RWPE2 (cell line): ENCODE measurements at places on chromosomes 6 and 20.

DNA sequence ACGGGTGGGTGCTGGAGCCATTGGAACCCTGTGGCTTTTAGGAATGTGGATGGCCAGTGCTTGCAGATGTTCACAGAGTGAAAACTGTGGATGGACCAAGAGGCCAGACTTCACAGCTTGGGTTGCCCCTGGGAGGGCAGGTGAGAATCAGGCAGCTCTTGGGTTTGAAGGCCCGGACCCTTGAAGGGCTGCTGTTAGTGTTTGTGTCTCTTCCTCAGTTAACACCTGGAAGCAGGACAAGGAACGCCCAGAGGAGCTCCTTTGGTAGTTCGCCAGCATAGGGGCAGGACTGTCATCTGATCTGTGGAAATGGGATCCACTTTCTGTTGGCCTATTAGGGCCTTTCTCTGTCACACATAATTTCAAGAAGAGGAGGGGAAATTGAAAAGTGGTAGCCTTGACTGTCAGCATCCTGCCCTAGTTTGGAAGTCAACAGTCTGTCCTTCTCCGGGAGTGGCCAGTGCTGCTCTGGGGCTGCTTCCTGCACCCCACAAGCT lies 43.6 kb downstream of the RIOK1 start:
- DNase-seq, result no peak

DNA sequence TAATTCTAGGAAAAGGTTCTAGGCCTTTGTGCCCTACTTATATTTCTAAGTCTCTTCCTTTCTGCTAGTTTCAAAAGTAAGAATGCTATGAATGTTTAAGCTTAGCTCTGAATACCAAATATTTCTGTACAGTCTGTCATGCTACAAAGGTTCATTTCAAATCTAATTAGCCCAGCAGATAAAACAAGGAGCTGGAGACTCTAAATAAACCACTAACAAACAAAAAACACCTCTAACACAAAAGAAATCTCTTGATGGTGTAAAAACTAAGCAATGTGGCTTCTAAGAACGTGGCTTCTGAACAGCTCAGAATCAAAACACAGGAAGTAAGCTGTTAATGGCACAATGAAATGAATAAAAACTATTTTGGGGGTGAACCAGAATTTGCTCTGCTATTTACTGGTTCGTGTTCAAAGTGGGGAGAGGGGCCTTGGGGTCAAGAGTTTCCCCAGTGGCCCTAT lies 198.3 kb downstream of the BCAS1 start:
- no peak for DNase-seq

DNA sequence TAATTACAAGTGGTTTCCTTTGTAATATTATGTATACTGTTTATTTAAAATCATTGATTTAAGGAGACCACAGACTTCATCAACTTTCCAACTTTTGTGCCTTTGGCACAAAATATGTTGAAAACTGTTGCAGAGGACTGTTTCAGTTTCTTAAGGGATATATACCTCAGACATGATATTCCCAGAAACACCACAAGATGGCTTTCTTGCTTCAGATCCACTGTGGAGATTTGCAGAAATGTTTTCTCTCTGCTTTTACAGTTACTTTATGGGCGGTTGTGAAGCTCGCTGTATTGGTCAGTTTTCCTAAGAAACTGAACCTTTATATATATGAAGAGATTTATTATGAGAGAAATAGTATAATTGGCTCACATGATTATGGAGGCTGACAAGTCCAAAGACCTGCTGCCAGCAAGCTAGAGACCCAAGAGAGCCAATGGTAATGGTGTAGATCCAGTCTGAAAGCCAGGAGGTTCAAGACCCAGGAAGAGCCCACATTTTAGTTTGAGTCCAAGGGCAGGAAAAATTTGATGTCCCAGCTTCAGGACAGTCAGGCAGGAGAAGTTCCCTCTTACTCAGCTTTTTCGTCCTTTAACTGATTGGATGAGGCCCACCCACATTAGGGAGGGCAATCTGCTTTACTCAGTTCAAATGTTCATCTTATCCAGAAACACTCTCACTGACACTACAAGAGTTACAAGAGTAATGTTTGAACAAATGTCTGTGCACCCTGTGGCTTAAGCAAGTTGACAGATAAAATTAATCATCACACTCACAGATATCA lies 12.8 kb downstream of the ME1 start:
- no peak for DNase-seq

DNA sequence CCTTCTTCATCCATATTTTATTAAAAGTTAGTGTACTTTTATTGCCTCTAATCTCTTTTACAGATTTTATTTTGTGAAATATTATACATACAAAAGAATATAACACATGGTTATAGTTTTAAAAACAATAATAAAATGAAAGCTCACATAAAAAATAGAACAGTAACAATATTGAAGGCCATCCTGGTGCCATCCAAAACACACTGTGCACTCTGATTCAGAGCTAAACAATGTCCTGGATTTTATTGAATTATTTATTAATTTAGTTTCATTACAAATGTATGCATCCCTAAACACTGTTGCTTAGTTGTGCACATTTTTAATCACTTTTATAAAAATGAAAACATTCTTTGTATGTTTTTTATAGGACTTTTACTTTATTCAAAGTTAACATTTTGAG lies 32.9 kb downstream of the RNF217 start:
- no peak for DNase-seq

DNA sequence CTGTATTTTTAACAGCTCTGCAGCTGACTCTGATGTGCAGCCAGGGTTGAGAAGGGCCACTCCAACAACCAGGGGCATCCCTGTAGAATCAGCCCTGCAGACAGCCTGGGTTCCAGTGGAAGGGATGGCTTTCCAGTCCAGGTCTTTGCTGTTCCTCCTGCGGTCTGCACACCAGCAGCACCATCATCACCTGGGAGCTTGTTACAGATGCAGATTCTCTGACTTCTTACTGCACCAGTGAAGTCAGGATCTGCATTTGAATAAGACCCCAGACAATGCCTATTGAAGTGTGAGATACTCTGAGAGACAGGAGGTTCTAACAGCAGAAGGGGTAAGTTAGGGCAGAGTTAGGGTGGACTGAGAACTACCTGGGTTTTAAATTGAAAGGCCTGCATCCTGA lies 151.3 kb downstream of the F13A1 start:
- no peak for DNase-seq

- DNase-seq, result no peak
Measured at GRCh38 chr6:92756912-92757311, 662.4 kb downstream of the EPHA7 start.

GRCh38 chr20:33024609-33025317 lies 6.7 kb upstream of the BPIFB6 start:
- no peak for DNase-seq

- no peak for DNase-seq
Measured at GRCh38 chr6:159085396-159085895, 40.7 kb upstream of the TAGAP start.

- no peak for DNase-seq
Measured at GRCh38 chr20:16806886-16807285, 58.7 kb downstream of the OTOR start.

DNA sequence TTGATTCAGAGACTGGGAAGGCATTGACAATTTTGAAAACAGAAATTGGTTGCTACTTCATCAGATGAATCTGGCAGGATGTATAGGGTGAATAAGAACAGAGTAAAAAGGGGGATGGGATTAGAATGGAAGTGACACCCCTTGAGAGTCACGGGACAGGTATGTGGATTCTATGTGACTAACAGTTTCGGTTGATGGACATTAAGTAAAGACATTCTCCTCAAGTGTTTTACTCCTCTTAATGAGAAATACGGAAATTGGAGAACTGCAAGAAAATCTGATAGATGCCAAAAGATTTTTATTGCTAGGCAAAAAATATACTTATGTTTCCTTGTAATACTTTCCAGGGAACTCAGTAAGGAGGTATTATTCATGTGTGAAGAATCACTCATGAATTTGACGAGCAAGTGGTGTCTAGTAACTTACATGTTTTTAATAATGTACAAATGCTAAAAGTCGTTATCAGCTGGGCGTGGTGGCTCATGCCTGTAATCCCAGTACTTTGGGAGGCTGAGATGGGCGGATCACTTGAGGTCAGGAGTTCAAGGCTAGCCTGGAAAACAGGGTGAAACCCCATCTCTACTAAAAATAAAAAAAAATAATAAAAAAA lies 135.8 kb downstream of the KIF16B start:
- DNase-seq, result no peak

- DNase-seq, result no peak
Measured at GRCh38 chr20:5908981-5909380, 41.4 kb downstream of the TRMT6 start.

GRCh38 chr20:59385480-59385879 lies 85.1 kb downstream of the EDN3 start:
- no peak for DNase-seq

DNA sequence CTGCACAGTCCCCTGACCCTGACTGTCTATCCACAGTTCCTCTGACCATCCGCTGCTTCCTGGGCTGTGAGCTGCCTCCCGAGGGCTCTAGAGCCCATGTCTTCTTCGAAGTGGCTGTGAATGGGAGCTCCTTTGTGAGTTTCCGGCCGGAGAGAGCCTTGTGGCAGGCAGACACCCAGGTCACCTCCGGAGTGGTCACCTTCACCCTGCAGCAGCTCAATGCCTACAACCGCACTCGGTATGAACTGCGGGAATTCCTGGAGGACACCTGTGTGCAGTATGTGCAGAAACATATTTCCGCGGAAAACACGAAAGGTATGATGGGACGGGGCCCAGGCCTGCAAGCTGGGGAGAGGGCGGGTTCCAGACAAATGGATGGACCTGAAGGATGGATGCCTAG lies 4.3 kb downstream of the PROCR start:
- DNase-seq, result peak; percentile 76

GRCh38 chr20:17594443-17594842 lies 24.6 kb downstream of the DSTN start:
- DNase-seq, result no peak

GRCh38 chr20:60591172-60591799 lies 633.1 kb downstream of the CDH26 start:
- DNase-seq, result no peak

- DNase-seq, result no peak
Measured at GRCh38 chr6:195861-196360, 96.4 kb upstream of the DUSP22 start.

DNA sequence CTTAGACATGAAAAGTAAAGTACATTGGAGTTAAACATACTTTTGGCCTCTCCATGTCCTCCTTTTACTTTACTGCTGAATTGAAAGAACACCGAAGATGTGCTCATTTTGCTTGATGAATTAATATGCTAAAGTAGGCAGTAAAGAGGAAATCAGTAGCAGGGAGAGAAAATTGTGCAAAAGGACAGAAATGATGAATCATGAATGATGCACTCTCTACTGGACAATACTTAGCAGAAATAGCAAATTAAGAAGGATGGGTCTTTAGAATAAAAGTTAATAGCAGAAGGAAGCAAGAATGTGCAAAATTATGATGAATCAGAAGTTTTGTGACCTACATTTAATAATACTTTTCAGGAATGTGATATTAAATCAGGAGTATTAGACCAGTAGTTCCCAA lies 8.4 kb upstream of the SPINT3 start:
- no peak for DNase-seq

GRCh38 chr6:149273318-149273717 lies 44.2 kb upstream of the TAB2 start:
- DNase-seq, result no peak

DNA sequence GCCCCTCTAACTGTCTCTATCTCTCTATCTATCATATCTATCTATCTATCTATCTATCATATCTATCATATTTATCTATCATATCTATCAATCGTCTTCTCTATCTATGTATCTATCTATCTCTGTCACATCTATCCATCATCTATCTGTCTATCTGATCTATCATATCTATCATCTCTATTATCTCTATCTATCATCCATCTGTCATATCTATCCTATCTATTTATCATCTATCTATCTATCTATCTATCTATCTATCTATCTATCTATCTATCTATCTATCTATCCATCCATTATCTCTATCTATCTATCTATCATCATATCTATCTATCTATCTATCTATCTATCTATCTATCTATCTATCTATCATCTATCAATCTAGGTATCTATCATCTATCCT lies 638.0 kb downstream of the DHX35 start:
- no peak for DNase-seq

DNA sequence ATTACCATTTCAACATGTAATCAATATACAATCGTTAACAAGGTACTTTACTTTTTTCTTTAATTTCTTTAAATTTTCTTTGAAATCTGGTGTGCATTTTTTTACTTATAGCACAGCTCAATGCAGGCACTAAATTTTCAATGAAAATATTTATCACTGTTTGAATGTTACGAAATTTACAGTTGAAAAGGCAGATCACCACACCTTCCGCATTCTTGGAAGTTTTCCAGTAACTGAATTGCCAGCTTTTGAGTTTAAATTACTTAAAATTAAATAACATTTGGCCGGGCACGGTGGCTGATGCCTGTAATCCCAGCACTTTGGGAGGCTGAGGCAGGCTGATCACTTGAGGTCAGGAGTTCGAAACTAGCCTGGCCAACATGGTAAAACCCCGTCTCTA lies 309.9 kb downstream of the BMP7 start:
- no peak for DNase-seq

- DNase-seq, result no peak
Measured at GRCh38 chr6:79796197-79796596, 151.2 kb downstream of the ELOVL4 start.

- DNase-seq, result peak; percentile 45
Measured at GRCh38 chr20:56353356-56353755, 5.4 kb upstream of the FAM210B start.

GRCh38 chr20:44648579-44648978 lies 2.9 kb downstream of the ADA start:
- DNase-seq, result peak; percentile 71

- no peak for DNase-seq
Measured at GRCh38 chr6:161523362-161523761, 249.5 kb upstream of the AGPAT4 start.

DNA sequence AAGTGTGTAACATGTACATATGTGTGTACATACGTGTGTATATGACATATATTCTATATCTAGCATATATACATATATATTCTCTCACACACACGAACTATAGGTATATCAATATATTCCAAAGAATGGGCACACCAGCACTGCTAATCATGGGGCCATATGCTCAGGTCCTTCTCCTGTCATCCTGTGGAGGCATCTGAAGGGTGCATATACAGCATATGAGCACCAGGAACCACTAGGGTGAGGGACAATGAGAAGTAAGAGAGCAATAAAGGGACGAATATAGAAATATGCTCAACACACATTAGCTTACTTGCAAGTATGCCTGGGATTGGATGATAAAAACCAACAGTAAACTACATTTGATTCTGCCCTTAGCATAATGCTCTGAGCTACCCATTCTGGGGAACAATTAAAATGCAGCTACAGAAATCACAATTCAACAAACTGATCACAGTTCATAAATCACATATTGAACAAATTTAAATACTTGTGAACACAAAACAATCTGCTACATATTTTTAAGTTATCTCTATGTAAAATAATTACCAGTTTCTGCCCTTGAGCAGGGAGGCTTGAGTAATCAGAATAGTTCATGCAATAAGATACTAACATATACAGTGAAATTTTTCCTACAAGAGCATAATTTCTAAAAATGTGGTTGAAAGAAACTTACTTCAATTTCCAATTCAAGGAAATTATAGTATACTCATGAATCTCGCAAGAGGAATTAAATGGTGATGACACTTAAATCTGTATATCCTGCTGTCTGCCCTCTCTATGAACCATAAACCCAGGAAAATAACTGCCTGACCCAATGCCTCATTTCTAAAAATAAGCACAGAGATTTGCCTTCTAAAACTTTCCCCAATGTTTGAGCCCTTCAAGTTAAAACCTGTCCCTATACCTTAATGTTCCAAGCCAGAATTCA lies 272.2 kb upstream of the THEMIS start:
- DNase-seq, result no peak

GRCh38 chr6:149035766-149036165 lies 281.7 kb upstream of the TAB2 start:
- no peak for DNase-seq

- no peak for DNase-seq
Measured at GRCh38 chr6:150006961-150007464, 18.3 kb downstream of the RAET1L start.
